Stimulated activated CD4-positive, alpha-beta T cell treated with anti-CD3 and anti-CD28 coated beads, Interleukin-1b, Interleukin-23, amount 100 ng/mL, for 1 hour (primary cell): ENCODE measurements at places on chromosomes 6 and 20.

DNA sequence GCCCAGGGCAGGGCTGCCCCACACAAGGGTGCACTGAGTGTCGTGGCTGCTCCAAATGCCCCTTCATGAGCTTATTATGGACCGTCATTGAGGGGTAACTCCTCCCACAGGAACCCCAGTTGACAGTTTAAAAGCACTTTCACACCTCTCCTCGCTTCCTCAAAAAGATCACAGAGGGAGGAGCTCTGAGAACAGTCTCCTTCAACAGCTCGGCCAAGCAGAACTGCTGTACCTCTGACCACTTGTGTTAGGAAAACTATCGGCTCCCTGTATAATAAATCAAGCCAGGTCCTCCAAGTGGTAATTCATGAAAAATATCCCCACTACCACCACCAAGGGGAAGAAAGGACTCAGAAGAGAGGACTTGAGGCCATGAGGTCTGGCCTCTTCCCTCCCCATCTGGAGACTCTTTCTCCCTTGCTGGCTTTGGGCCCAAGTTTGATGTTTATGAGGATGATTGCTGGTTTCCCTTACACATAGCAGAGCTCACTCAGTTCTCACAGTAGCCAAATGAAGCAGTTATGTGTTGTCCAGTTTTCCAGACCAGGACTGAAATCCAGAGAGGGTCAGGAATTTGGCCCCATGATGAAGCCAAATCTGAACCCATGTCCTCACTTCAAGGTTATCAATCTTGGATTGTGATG is 8.7 kb downstream of the SNX21 start:
- no peak for DNase-seq

DNA sequence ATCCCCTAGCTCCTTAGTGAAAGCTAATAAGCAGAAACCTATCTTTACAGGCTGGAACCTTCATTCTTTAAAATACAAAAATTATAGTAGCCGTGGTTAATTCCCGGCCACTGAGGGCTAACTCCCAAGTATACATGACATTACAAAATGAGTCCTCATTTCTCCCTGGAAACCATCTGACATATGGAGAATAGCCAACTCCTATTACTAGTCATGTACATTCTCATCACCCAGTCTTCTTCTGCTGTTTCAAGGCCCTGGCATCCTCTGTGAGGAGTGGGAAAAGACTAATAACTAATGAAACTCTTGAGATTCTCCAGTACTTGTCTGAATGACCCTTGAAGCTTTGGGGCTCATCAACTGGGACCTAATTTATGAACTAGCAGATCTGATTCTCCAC is 30.2 kb downstream of the CSNK2A1 start:
- no peak for DNase-seq

- DNase-seq: no peak
Observed at GRCh38 chr20:16615199-16615598, 42.0 kb upstream of the KIF16B start.

GRCh38 chr20:33791021-33791420 is 20.1 kb upstream of the CHMP4B start:
- no peak for DNase-seq

GRCh38 chr6:69343851-69344250 is 453.0 kb downstream of the LMBRD1 start:
- no peak for DNase-seq

DNA sequence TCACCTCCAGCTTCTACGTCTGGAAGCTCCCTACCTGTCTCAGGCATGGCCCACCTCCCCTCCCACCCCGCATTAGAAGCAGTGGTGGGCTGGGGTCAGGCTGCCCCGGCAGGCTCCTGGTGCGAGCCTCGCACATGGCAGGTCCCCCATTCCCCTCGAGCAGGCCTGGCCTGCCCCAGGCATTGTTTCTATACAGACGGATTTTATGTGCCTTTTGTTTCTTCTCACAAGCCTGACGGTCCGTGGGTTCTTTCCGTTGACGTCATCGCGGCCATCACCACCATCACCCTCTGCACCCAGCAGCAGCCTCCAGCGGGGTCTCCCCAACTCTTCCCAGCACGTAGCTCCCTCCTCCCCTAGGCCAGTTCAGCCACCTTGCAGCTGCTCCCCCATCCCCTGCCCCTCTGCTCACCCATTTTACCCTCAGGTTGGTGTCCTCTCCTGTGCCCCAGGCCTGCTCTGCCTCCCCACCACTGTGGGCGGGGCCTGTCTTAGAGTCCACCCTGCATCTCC is 4.6 kb downstream of the CST7 start:
- no peak for DNase-seq

DNA sequence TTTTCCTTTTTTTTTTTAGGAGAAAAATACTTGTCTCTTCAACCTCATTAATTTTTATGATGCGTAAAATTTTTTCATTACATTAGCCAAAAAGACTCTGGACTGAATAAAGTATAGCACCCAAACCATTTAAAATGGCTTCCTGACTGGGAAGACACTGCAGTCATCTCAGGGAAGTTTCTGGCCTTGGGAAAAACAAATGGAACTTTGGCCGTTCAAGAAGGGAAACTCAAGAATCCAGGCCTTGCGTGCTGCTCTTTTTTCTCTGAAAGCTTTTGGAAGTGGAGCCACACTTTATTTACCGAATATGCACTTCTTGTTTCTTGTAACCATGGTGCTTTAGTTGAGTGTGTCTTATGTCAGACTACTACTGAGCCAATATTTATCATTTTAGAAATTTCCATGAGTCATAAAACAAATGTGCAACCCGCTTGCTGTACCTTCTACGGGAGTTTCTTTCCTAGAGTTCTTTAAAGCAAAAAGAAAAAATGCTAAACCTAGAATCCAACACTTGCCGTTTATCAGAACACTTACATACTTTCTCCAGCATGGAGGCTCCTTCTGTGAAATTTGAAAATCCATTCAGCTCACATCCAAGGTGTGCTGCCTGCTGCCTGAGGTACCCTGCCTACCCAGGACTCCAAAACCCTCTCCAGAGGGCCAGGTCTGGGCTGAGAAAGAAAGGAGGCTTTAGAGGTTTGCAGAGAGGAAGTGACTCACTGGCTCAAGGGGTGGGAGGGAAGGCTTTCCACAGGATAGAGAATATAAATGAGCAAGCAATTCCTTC is 11.5 kb upstream of the DSTN start:
- no peak for DNase-seq

DNA sequence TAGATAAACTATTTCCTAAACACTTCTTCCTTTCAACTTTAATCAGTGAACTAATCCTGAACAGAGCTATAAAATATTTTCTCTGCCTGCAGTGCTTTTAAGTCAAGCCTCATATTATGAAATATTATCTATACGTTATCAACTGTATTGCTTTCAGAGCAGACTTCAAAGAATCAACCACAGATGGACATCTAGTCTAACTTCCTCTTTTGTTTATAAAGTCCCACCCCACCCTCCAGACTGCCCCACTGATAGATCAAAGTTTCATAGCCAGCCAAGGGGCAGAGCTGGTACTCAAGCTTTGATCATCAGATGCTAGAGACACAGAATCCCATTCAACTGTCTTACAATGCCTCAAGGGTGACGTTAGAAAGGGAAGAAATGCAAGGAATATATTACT is 308.3 kb downstream of the LAMA2 start:
- no peak for DNase-seq

GRCh38 chr6:29834564-29835436 is 7.2 kb downstream of the HLA-G start:
- DNase-seq: no peak

DNA sequence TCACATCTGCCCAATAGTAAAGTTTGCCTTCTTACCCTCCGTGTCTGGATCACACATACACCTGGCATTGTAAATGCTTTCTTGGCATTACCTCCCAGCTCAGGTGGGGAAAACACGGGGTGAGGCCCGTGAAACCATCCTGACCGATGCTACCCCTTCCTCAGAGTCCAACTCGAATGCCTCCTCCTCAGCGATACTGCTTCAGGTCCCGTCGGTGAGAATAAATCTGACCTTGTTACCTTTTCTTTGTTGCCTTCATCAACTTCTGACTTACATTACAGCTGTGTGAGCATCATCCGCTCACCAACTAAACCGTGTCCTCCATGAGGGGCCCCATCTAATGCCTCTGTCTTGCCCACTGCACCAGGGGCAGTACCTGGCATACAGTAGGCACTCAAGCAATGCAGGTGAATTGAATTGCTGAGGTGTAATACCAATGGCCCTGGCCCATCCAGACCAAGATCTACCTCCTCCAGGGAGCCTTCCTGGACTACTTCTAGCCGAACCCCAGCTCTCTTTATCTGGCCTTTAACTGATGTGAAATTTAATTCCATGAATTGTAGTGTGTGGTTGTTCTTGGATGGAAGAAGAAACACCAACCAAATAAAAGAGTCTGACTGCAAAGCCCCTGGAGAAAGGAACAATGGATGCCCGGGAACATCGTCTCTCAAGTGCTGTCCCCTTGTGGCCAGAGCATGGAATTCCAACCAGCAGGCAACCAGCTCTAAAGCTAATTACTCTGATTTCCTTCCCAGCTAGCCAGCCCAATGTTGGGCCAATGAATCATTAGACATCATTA is 141.5 kb downstream of the ANKRD60 start:
- DNase-seq: no peak

DNA sequence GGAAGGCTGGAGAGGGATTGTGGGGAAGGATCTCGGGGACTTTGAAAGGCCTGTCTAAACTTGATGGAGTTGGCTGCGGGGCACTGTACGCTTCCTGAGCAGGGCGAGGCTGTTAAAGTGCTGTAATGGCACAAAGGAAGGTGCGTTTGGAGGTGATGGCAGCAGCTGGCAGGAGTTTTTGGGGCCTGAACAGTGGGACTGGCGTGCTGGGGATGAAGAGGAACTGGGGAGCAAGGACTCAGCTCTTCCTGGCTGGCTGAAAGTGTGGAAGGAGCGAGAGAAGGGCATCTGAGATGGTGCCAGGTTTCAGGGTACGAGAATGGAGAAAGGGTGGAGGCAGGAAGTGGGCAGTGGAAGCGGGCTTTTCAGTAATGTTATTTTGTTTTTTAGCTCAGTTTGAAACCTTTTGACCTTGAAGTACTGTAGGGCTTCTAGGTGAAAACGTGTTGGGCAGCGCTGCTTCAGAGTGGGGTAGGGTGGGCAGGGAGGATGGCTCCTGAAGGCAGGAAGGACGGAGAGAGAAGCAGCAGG is 8.0 kb downstream of the TMEM181 start:
- no peak for DNase-seq

DNA sequence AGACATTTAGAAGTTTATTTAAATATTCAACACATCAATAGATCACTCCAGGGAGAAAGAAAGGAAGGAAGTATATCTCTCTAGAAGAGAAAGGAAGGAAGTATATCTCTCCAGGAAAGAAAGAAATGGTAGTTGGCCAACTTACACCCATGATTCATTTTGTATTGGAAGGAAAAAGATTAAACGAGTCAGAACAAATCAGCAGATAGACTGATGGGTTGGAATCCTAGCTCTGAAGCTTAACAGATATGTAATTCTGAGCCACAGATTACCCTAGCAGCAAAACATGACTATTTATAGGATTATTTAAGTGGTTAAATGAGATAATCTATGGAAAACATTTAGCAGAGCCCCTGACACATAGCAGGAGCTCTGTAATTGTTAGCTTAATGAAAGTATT is 27.1 kb downstream of the COL12A1 start:
- no peak for DNase-seq

DNA sequence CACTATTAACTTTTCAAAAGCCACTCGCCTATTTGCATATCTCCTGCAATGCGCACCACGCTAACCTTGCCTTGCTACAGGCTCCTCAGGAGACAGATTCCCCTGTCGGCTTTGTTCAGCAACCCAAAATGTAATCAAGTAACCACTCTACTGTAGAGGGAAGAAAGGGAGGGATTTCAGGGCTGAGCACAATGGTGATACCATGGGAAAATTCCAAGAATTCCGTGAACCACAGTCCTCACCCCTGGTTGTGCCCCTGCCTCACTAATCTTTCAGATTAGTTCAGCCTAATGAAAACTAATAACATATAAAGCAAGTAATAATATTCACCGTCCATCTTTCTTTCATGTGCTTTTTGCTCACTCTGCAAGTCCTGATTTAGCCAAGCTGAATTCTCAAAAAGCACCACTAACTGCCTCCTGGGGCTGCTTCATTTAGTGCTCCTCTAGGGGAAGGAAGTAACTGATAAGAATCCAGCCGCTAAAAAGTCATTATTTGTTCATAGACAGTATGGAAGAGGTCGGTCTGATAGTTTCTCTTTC is 6.6 kb downstream of the CITED2 start:
- no peak for DNase-seq

DNA sequence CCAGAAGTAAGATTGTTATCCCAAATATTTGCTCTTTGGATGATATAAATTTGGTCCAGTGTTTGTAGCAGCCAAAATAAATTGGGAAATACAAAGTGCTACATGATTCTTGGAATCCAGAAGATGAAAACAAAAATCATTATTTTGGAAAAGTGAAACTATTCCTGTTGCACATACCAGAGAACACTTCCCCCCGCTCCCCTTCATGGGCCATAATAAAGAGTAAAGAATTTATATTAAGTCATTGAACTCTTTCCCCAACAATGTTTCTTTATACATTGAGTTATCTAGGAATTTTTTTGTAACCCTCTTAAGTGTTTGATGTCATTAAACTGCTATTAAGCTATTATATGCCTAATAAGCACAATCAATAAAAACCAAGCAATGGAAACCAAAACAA is 490.4 kb upstream of the HS3ST5 start:
- no peak for DNase-seq

DNA sequence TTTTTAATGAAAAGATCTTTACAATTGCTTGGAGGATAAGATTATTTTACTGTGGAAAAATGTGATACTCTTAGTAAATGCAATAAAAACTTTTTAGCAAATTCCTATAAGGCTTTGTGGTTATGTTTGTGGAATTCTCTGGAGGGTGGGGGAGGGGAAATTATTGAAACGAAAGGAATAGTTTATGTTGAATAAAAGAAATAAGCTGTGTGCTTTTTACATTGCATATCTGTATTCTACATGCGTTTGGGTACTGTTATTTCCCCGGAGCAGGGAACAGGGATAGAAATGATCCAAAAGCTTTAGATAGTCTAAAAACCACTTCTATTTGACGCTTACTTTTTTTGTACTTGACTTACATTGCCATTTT is 143.8 kb downstream of the SLC16A10 start:
- DNase-seq: no peak

- no peak for DNase-seq
Observed at GRCh38 chr6:162942866-162943265, 215.1 kb downstream of the PACRG start.

GRCh38 chr6:3367630-3368029 is 89.2 kb downstream of the SLC22A23 start:
- no peak for DNase-seq
